ENCODE measurements at places on chromosomes 2 and 18. TPM values are rescaled to one million over a fixed set of nuclear protein-coding genes. Genes with fewer than 3 reads are reported as not detected.

DNA sequence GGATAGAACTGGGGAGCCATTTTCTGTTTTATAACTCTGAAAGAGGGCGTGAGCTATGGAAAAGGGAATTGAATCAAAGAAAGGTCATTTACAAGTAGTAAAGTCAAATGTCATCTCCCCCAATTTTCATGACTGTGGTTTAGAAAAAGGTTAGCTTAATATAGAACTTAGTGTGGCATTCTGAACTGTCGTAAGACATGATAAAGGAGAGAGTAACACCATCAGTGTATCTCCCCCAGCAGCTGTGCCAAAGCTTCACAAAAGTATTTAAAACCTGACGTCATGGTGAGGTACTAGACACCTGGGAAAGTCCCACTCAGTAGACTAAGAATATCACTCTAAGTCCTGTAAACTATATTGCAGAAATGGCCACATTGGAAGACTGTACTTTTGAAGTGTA is 5.8 kb upstream of the IKZF2 start:
- no peak for ATAC-seq

DNA sequence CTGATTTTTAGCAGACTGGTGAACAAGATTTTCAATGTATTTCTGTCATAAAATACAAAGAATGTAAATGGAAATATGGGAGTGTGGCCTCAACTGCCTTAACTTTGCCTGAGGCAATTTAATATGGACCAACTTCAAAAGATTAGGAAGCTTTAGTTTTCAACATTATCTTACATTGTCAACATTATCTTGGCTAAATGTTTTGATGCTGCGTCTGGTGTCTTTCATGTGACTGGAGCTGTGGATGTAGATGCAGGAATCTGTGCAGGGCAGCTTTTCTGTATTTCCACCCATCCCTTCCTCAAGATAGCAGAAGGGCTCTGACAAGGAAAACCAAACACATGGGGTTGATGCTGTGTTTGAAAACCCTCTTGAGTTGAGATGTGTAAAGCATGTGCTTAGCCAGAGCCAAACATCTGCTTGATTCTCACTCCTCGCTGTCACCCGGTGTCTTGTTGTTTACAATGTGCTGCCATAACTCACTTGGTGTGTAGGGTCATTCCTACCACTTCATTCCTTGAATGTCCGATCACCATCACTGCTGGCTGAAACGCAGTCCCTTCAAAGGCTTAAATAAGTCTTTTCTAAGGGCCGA is 33.0 kb downstream of the COPS8 start:
- no peak for ATAC-seq

The ZNF385B gene
- total RNA-seq: 2.9 TPM

The IL1RL2 gene
- not detected for total RNA-seq

GRCh38 chr2:167336213-167336612 is 447.9 kb downstream of the XIRP2 start:
- ATAC-seq: no peak
